ENCODE measurements at places on chromosomes 7 and 10.

- no peak for DNase-seq
These were observed 90.6 kb upstream of the SKAP2 start for GRCh38 chr7:26954951-26955350.

DNA sequence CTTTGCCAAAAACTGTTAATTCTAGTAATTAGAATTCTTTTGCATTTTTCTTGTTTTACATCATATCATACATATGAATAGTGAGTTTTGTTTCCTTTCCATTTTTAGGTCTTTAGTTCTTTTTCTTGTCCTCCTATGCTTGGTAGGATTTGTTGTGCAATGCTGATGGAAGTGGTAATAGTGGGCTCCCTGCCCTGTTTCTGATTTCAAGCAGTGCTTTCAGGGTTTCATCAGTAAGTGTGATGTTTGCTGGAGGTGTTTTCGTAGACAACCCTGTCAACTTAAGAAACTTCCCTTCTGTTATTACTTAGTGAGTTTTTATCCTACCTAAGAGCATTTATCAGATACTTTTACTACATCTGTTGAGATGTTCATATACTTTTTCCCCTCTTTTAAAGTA, 50.5 kb downstream of the CSGALNACT2 start:
- DNase-seq: no peak

- no peak for DNase-seq
These were observed 152.5 kb upstream of the STK17A start for GRCh38 chr7:43430411-43430810.

- no peak for DNase-seq
These were observed 35.8 kb upstream of the GALNTL5 start for GRCh38 chr7:151920488-151920887.

- DNase-seq: no peak
These were observed 57.0 kb downstream of the UNCX start for GRCh38 chr7:1289666-1290025.

DNA sequence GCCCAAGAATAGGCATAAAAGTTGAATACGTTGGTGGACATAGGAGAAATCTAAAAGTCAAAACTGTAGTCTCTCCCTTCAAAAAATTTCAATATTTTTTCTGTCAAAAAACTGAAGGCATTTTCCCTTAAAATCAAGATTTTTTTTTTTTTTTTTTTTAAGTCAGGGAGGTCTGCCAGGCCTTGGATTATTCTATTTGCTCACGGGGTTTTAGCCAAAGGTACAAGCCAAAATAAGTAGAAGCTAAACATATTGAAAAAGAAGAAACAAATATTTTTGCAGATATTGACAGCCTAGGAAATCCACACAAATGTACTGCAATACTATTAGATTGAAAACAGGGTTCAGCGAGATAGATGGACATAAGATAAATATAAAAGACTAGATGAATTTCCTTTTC, 190.1 kb upstream of the PLXDC2 start:
- DNase-seq: no peak

GRCh38 chr10:95056744-95057363, 12.4 kb downstream of the CYP2C8 start:
- no peak for DNase-seq

DNA sequence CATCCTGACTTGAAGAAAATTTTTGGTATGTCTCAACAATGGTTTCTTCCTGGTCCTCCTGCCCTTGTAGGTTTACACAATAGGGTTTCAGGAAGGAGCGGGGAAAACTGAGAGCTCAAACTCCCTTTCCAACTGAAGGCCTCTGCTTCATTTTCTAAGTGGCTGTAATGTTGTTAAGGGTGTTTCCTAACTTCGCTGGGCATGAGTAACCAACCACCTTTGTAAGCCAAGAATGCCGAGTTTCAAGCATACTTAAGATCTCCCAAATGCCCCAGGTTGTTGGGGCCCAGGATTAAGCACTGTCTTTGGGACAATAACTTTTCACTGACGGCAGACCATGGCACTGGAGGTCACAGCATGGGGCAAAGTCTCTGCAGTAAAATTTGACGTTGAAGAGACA, 33.6 kb upstream of the DRGX start:
- DNase-seq: no peak

DNA sequence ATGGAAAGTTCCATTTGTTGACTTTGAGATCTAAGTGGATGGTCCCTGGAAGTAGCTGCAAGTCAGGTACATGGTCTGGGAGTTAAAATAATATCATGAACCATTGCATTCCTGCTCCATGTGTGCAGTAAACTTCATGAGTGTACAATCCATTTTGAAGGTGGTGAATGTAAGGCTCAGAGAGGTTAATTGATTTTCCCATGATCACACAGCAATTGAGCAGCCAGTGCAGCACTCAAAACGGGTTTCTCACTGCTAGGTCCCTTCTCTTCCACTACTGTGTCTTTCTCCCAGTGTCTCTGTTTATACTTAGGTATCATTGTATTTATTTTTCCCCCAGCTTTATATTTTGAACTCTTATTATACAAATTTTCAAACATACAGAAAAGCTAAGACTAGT, 9.9 kb downstream of the ZSCAN25 start:
- DNase-seq: no peak

DNA sequence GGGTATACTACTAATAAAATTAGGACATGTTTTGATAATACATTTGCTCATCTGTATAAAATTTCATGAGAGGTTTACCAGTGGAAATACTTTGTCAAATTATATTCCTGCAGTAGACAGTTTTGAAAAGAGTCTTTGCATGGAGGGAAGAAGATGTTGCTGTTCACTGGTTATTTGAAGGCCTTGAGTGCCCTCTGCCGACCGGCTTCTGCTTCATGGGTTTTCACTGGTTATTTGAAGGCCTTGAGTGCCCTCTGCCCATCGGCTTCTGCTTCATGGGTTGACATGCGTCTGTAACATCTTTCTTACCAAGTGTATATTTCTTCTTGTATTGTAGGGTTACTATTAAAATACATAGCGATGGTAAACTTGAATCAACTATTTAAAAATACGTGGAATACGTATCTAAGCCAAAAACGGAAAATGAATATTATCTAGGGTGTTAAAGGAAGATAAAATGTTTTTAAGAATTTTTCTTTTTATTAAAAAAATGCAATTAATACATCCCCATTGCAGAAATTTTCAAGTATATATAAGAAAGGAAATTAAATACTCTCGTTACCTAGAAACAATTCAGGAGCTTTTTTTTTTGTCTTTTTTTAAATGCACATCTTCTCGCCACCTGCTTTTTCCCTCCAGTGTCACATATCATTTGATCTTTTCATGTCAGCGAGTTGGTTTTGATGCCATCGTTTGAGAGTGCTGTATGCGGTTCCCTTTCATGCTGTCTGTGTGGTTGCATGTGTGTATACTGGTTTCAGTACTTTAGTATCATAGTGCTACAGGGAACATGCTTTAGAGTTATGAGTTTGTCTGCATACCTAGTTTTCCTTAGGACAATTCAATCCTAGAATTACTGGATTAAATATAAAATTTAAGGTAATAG, 73.4 kb downstream of the SHH start:
- DNase-seq: peak; percentile 71

DNA sequence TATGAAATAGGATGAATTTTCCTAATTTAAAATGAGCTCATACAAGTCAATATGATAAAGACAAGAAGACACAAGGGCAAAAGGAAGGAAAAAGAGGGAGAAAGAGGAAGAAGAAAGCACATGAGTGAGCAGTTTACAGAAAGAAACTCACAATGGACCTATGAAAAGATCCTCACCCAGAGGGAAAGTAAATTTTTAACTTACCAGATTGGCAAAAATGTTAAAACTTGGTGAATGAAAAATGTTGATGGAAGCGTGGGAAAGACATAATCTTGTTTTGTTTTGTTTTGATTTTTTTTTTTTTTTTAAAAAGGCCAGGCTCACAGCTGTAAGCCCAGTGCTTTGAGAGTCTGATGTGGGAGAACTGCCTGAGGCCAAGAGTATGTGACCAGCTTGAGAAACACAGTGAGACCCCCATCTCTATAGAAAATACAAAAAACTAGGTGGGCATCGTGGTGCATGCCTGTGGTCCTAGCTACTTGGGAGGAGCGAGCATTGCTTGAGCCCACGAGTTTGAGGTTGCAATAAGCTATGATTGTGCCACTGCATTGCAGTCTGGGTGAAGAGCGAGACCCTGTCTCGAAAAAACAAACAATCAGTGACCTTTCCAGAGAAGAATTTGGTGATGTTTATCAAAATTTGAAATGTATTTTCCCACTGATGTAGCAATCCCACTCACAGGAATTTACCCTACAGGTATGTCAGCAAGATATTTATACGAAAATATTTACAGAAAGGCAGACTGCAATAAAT, 152.9 kb upstream of the ASAH2 start:
- DNase-seq: no peak

DNA sequence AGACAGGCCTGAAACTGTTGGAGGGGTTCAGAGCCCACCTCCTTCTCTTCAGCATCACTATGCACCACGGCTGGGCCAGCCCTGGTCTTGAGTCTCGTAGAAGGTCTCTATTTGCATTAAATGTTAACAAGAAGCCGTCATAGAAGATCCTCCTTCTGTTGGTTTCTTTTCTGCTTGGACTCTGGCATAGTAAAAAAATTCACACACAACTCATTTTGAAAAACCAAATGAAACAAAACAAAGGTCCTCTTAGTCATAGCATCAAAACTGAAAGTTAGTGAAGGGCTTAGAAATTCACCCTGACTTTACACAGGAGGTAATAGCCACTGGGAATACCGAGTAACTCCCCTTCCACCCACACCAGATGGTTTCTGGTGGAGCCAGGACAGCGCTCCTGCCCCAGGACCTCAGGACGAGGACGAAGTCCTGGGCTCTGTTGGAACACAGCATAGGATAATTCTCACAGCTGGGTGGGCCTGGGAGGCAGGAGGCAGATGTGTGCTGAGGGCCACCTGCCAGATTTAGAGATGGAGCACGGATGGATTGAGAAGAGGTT, 248.4 kb upstream of the KLF6 start:
- DNase-seq: no peak

DNA sequence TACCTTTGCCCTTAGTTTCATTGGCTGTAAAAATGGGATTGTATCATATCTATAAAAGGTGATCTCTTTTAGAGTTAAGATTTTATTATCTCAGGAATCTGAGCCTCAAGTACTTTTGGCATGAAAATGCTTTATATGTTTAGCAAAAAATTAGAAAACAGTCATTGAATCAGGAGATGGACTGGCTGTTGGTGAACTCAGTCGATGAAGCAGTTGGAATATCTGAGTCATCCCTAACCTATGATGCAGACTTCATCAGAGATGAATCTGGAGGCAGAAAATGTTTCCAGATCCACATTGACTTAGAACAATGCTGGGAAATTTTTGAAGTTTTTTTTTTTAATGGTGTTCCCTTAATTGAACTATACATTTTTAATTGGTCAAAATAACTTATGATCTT, 228.5 kb downstream of the SLC25A13 start:
- DNase-seq: peak; percentile 33

DNA sequence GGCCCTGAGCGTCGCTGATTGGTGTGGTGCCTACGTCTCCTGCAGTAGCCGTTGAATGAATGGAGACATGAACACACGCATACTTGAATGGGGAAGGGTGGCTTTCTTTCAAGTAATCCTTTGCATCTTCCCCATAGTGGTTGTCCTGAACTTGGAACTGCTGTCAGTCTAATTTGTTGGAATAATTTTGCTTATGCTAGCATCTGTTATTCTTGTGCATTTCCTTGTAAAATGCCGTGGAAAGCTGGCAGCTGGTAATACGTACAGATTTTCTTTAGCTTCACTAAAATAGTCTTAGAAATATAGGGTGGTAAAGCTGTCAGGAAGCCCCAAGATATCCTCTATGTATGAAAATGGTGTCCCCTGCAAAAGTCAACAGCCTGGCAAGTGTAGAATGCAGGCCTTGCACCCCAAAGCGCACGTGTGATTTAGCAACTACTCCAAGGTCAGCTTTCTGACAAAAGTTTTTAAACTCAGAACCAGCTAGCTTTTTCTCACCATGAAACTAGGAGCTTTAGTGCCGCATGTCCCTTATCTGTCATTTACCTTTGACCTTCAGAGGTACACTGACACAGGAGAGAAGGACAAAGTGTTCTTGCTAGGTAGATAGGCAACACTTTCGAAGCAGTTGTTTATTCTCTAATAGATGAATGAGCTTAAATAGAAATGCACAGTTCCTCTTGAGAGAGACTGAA, 70.8 kb downstream of the RBM33 start:
- DNase-seq: no peak

DNA sequence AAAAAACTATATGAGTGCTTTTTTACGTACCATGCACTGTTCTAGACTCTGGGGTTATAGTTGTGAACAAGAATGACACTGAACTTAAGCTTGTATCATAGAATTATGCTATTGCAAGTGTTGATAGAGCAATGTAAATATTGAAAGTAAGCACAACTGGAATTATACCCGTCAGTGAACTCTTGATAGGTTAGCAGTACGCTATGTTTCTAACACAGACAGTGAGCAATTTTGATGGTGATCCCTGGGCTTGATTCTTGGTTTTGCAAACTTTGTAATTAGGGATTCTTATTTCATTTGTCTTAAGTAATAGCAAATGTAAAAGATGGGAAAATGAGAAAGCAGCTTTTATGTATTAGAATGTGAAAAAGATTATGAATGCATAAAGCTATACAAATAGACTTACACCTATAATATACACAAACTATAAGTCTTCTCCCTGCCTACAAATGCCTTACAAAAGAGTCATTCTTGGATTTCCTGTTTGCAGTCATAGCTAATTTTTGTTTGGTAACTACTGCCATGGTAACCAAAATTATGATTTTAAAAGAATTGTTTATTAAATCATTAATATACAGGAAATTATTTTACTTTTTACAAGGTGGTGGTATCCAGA, 6.7 kb downstream of the TES start:
- no peak for DNase-seq

- DNase-seq: no peak
These were observed 526.2 kb upstream of the ADARB2 start for GRCh38 chr10:2263561-2263960.

Data from astrocyte of the cerebellum (primary cell).